ENCODE measurements at places on chromosomes 7 and 10.

DNA sequence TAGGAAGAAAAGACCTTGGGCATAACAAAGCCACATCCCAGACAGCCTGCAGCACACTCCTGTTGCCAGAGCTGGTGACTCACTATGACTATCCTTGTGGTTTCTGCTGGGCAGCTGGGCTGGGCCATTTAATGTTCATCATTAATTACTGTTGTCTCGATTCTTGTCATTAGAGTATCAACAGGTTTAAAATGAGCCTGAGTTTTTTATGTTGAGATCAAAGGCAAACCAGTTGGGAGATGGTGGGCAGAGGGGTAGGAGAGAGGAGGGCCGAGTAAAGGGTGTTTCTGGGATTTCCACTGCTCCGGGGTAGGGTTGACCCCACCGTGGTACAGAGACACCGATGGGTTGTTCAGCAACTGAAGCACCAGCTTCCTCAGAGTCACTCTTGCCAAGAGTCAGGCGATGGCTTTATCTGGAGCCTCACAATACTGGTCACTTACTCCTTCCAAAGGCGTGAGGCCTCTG, 128.7 kb upstream of the LYZL1 start:
- DNase-seq, result no peak

GRCh38 chr10:87603769-87604168, 55.9 kb upstream of the PAPSS2 start:
- DNase-seq, result no peak

- no peak for DNase-seq
These were observed 11.4 kb upstream of the NUB1 start for GRCh38 chr7:151330181-151330580.

DNA sequence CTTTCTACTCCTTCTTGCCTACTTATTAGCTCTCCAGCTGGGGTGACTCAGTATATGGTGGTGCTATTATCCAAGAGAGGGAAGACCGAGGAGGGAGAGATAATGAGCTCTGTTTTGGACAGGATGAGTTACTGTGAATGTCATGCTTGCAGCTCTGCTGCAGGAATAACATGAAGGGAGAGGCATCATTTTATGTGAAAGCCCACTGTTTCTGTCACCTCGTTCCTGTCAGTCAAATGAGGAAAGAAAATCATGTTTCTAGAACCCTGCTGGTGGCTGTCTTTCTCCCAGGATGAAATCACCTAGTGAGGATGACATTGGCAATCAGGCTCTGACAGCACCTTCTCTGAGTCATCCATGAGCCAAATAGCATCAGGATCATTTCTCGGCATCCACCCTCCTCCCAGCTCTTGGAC, 1291.6 kb upstream of the AUTS2 start:
- no peak for DNase-seq

GRCh38 chr10:114337510-114338462, 66.5 kb downstream of the AFAP1L2 start:
- DNase-seq, result no peak

- DNase-seq, result no peak
These were observed 38.4 kb upstream of the CDH23 start for GRCh38 chr10:71358277-71358676.

- DNase-seq, result no peak
These were observed 507.9 kb downstream of the RPS24 start for GRCh38 chr10:78541481-78542140.

DNA sequence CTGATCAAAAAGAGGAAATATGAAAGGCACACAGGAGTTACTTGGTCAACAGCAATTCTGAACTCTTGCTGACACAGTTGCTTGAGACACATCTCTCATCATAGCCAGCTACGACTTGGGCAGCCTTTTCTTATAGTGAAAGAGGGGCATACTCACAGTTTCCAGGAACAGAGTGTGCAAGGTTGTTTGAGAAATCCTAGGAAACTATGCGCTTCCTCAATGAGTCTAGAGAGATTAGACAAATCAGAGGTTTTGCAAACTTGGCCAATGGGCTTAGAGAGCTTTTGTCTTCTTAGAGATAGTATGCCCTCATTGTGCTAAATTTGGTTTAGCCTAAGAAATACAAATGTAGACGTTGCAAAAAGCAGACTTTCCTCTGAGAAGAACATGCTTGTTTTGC, 370.4 kb downstream of the HGF start:
- no peak for DNase-seq

DNA sequence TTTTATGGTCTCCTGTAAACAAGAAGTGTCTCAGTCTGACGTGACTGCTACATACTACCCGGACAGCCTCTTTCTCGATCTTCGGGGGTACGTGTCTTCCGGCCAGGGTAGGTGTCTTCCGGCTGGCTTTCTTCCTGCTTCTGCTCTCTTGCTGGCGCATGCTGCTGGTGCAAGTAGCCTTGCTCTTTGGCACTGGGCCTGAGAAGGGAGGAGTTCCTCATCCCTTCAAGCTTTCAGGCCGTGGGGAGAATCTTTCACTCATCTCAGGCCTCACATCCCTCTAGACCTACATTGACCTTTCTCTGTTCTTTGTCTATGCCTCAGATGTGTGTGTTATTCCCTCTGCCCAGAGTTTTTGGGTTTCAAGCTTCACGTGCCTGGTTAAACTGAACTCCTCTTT, 130.4 kb downstream of the JCAD start:
- no peak for DNase-seq

DNA sequence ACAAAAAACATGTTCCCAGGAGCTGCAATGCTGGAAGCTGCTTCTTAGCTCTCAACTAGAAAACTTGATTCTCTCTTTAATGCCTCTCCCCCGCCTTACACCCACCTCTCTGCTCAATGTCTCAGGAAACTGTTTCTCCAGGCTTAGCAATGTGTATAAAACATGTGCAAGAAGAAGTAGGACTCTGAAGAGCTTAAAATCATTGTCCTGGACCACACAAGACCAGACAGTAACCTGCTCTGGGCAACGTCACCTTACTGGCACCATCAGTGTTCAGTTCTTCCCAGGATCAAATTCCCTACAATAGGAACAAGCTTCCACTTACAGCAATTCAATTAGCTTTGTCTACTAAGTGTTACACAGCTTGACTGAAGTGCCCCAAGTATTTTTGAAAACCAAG, 104.9 kb downstream of the RAPGEF5 start:
- no peak for DNase-seq

DNA sequence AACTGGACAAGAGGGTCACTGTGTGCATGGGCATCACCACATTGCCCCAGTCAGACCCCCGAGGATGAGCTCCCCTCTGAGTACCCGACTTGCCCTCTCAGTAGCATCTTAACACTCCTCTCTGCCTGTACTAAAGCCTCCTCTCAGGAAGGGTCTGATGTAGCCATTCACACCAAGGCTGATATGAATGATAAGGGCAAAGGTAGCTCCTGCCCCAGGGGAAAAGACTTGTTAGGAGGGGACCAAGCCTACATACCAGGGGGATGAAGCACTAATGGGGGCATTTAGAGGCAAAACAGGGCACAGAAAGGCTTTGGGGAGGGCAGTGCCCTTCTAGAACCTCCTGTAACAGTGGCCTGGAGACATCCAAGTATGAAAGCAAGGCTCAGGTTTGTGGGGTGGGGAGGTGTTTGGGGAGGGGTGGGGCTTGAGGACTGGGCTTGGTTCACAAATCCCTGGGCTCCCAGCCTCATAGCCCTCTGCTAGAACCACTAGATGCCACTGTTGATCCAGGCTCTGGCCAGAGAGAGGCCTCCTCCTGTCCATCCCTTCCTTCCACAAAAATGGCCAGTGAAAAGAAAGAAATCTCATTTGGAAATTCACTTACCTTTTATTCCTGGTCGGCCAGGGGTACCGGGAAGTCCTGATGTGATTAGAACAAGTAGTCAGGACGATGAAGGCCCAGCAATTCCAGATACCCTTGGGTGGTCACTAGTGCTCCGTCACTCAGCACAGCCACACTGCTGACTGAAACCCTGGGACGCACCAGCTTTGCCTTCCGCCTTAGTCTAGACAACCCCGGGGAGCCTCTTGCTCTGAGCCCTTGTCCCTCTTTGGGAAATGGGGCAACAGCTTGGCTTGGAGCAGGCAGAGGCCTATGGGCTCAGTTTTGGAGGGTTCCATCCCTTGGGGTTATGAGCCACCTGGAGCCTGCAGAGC, 40.3 kb downstream of the COL17A1 start:
- no peak for DNase-seq

DNA sequence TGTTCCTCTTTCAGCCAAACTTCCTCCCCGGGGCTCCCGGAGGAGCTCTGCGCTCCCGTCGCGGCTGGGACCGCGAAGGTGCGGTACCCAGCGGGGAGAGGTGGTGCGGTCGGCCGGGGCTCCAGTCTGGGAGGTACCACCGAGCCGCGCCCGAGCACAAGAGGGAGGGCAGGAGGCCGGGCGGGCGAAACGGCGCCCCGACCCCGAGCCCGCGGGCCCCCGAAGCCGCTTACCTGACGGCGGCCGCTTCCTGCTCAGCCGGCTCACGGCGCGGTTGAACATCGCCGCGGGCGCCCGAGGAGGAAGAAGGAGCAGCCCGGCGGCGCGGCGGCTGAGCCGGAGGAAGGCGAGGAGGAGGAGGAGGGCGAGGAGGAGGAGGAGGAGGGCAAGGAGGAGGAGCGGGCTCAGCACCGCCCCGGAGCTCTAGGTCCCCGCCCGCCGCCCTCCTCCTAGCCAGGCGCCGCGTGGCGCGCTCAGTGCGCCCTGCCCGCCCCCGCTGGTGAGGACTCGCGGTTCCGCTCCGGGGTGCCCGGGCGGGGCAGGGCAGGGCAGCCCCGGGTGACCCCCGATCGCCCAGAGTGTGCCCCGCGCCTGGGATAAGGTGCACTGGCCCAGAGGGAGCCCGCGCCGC, at the start of gene RGS10:
Gene RGS10 (minus strand): TSS at position 363 of the 631 bp plus-strand sequence. CDS start 81 bp downstream, at position 282.
- DNase-seq, result no peak

DNA sequence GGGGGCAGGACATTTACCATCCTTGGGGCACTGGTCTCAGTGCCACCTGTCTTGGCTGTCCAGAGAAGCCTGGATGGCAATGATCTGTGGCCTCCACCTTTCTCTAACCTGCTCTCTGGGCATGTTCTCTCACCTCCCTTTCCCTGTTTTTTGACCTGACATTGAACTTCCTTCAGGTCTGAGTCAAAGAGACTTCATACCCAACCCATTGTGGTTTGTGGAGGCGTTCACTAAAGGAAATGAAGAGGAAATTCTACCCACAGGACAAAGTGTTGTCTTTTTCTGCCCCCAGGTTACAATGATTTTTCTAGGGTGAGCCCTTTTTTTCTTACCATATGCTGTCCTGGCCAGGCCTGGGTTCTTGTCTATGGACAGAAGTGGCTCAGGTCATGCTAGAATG, 76.6 kb downstream of the CYP26A1 start:
- no peak for DNase-seq

GRCh38 chr7:101998906-101999240, 181.4 kb downstream of the CUX1 start:
- DNase-seq, result no peak

GRCh38 chr7:29017713-29018112, 59.6 kb upstream of the TRIL start:
- no peak for DNase-seq

DNA sequence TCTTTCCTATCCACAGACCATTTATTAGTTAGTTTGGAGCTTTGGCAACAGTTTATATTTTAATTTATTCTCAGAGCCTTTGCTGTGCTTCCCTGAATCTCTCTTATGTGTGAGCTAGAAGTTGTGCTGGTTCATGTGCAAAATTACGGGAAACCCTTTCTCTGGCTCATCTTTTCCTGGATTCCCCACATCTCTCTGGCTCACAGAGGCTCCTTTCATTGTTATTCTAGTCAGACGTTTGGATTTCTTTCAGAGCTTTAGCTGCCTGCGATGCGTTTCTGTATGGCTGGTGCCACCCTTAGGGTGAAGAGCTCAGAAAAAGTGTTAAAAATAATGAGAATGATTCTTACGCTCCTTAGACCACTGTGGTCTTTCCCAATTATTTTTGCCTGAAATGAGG, 53.3 kb downstream of the TPST1 start:
- no peak for DNase-seq

GRCh38 chr10:30437031-30437841, 3.3 kb downstream of the MAP3K8 start:
- DNase-seq, result no peak

GRCh38 chr7:101910991-101911799, 93.8 kb downstream of the CUX1 start:
- no peak for DNase-seq

DNA sequence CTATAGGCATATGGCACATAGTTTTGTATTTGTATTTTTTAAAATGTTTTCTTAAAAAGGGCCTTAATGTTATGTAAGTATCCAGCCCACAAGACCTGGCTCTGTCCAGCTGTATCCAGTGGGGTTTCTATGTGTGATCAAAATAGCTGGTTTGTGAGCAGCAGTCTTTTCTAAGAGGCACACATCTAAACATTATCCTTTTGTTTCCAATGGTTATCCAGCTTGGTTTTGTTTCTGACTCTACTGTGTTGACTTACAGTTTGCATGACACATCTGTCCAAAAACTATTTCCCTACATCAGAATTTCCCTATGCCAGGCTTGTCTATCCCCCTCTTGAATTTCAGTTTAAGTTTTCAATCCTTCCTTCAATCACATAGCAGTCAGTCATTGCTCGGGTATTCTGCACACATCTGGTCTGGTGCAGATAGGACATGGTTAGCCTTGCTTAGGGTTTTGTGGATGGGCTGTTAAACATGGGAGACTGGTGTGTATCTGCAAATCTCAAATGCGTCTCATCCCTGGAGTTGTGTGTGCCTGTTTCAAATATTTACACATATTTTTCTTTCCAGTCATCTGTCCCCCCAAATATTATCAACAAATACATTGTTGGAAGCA, 104.2 kb downstream of the SAMD9 start:
- DNase-seq, result no peak

- DNase-seq, result no peak
These were observed 43.8 kb downstream of the DENND2A start for GRCh38 chr7:140596519-140597427.

- no peak for DNase-seq
These were observed 136.8 kb downstream of the TAX1BP1 start for GRCh38 chr7:27876756-27877155.

DNA sequence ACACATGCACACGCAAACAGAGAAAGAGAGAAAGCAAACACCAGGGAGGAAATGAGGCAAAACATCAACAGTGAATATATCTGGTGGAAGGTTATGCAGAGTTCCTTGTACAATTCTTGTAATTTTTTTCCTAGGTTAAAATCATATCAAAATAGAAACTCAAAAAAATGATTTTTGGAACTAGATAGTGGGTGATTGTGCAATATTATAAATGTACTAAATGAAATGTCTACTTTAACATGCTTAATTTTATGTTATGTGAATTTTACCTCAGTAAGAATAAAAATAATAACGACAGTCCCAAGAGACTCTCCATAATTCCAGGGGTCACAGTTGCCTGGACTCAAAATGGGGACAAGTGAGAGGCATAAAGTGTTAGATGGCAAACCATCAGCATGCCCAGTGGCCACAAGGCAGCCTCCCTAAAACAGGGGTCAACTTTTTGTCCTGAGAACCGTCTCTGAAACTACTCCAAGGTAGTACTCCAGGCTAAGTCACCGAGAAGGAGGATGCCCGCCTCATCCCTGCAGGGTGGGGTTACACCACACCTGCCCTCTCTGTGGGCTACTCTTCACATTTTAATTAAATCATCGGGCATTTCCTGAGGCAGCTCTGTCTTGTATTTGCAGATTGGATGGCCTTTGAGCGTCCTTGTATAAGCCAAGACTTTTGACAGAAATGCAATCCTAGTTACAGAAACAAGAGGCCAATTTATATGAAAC, 267.7 kb downstream of the ELMO1 start:
- no peak for DNase-seq

GRCh38 chr7:26052706-26053105, 99.3 kb upstream of the NFE2L3 start:
- DNase-seq, result no peak
